ENCODE measurements at places on chromosomes 13 and 19.

DNA sequence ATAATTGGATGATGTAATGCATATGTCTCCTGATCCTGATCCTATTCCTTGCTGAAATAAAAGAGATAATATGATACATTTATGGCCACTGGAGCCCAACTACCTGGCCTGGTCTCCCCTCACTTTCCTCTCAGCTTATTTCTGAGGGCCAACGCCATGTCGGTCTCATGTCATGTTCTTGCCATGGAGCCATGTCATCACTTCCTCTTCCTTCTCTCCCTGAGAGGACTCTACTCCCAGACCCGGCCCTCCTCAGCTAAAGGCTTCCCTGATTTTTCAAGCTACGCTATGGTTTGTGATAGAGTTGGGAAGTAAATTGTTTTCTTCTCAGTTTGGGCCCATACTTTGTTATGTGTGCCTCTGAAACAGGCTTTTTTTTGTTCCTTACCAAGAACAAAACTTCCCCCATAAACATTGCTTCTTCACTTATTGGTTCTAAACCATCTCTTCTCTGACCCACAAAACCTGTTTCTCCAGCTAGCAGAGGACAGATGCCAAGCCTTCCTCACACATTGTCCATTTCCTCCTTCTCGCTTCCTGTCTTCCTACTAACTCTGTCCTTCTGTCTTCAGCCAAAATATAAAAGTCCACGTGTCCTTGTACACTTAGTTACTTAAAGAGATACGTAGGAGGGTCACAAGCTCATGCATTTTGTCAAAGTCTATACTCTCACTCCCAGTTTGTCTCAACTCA, 319.9 kb upstream of the DACH1 start:
- no peak for DNase-seq

DNA sequence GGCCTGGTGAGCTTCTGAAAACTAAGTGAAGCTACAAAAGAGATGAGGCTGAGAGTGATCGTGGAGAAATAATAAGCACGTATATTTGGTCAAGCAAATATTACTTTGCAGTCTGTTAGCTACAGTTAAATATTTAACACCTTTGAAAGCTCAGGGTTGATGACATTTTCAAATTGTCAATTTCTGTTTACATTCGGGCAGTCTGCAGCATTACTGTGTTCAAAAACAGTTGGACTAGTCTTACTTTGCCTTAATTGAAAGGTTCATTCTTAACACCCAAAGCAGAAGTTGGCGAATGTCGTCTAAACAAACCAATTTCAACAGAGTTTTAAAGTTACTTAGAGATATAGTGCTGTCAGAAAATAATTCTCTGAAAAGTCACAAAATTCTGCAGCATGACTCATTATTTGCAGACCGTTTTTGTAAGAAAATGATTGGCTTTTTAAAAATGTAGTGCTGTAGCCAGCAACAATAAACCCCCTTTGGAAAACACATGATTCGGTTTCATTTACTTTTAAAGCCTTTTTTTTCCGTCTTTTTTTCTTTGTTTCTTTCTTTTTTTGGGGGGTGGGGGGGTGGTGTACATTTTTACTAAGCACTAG, 549.0 kb downstream of the GPC6 start:
- DNase-seq, result no peak

- no peak for DNase-seq
Measured at GRCh38 chr19:1357531-1358109, 26.1 kb upstream of the NDUFS7 start.

- DNase-seq, result no peak
Measured at GRCh38 chr13:49636705-49637104, 8.4 kb downstream of the ARL11 start.

Measured in activated CD8-positive, alpha-beta memory T cell treated with anti-CD3 and anti-CD28 coated beads for 1 hour (primary cell).